ENCODE measurements at places on chromosomes 16 and 17.
A peak's percentile ranks its signal among the peaks of the same experiment; 100 is the strongest.

- DNase-seq: no peak
These were observed 17.9 kb downstream of the NDUFAB1 start for GRCh38 chr16:23578101-23578830.

GRCh38 chr16:49773534-49774475, 82.1 kb downstream of the ZNF423 start:
- no peak for DNase-seq

DNA sequence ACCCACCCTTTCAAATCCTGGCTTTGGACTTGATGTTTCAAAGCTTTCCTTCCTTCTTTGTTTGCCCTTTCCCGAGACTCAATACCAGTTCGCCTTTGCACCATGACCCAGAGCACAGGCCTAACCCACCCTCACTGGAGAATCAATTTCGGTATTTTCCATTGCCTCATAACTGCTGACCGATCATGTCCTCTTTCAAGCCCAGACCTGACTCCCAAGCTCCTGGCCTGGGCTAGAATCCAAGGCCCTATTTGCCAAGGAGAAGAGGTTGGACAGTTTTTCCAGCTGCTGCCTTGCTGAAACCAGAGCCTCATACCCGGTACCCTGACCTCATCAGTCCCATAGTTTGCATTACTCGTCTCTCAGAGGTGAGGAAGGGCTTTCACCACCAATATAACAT, 35.3 kb upstream of the HELZ start:
- no peak for DNase-seq

DNA sequence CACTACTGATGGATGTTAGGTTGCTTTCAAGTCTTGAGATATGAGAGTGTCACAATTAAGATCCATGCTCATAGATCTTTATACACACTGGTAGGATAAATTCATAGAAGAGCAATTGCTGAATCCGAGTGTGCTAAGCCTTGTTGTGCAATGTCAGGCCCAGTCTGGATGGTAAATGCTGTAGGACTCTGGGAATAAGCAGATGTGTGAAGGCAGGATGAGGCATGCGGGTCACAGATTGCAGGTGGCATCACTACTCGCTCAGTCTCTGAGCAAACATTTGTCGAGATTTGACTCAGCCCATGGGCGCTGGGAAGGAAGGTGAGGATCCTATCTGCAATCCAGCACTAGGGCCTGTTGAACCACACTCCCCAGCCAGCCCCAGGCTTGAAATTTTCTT, 40.7 kb downstream of the TMEM186 start:
- no peak for DNase-seq

- DNase-seq: no peak
These were observed 230.5 kb downstream of the SEC14L1 start for GRCh38 chr17:77371117-77371887.

GRCh38 chr17:8693328-8693727, 51.3 kb downstream of the CCDC42 start:
- no peak for DNase-seq

- no peak for DNase-seq
These were observed 134.5 kb downstream of the RAB11FIP4 start for GRCh38 chr17:31525801-31526549.

- no peak for DNase-seq
These were observed 7.4 kb upstream of the IL17C start for GRCh38 chr16:88630941-88631340.

DNA sequence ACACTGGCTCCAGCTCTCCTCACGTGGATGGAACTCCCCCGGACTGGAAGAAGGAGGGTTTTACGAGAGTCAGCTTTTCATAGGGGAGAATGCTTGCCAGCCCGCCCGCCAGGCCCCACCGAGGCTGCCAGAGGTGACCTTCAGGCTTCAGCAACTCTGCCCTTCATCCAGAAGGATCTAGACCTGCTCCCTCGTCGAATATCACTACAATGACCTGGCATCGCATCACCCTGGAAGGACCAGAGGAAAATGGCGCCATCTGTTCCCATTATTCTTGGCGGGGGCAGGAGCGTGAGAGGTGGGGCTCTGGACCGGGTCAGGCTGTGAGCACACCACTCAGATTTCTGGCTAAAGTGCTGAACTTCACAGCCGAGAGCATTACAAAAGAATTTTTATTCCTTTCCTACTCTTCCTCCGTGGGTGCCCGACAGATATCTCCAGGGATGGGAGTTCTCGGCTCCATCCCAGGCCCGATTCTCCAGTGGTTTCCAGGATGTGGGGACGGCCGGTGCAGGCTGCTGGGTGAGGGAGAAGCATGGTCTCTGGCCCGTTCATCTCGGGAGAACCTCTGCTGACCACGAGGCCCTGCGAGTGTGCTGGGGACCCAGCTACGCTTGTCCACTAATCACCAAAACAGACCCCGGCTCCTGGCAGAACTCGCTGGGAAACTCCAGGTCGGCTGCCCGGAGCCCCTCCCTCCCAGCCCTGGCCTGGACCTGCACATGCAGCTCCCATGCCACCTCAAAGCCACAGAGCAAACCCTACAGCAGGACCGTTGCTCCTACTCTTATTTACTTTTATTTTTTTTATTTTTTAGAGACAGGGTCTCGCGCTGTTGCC, 36.8 kb upstream of the ZNF469 start:
- no peak for DNase-seq

GRCh38 chr17:80455336-80455710, 21.1 kb downstream of the NPTX1 start:
- no peak for DNase-seq

DNA sequence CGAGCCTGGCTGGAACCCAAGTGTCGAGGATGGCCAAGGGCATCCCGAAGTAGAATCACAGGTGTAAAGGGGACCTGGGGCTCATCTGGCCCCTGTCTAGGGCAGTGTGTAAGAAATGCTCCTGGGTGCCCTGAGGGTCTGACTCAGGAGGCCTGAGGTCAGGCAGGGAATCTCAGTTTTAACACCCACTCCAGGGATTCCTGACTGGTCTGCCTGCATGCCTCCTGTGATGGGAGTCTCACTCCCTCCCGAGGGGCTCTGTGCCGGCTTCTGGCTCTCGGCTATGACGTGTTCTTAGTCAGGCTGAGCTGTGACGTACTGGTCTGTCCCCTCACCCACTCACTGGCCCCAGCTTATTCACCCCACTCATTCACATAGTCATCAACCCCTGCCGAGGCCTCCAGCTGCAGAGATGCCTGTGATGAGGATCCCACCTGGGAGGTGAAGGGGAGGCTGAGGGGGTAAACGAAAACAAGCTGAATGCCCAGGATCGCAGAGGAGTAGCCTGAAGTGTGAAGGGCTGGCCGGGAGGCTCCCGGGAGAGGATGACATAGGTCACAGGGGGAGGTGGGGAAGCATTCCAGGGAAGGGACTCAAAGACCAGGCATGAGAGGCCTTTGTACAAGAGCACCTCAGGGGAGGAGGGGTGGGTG, 23.8 kb downstream of the FAM83G start:
- peak; percentile 44 for DNase-seq

- DNase-seq: no peak
These were observed 16.1 kb upstream of the UBTF start for GRCh38 chr17:44235583-44235936.

DNA sequence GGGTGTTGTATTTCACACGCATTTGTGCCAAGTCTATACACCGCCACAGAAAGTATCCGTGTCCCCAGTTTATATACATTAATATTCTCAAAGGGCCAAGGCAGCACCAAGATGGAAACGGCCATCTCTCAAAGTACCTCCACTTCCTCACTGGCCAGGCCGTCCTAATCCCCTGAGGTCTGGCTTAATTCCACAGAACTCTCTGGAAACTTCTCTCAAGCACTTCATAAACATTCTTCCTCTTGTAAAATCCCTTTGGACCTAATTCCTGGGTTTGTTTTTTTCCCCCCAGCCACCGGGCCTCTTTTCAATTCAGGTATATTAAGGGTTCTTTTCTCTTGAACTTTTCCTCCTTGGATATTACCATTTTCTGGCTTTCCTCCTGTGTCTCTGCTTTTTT, 5.1 kb upstream of the ERN1 start:
- no peak for DNase-seq

GRCh38 chr17:31696184-31696602, 162.9 kb downstream of the COPRS start:
- peak; percentile 77 for DNase-seq

GRCh38 chr17:27466743-27467375, 10.6 kb downstream of the KSR1 start:
- no peak for DNase-seq

DNA sequence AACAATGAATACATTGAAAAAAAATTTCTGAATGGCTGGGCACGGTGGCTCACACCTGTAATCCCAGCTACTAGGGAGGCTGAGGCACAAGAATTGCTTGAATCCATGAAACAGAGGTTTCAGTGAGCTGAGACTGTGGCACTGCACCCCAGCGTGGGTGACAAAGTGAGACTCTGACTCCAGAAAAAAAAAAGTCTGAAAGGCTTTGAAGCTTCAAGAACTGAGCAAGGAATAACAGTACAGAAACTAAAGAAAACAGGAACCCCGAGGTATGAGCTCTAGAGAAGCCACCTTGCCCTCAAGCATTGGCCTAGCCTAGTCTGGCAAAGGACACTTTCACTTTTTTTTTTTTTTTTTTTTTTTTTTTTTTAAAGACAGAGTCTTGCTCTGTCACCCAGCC, 45.0 kb downstream of the TEX2 start:
- no peak for DNase-seq

- DNase-seq: no peak
These were observed 36.0 kb downstream of the NKD1 start for GRCh38 chr16:50584033-50584722.

DNA sequence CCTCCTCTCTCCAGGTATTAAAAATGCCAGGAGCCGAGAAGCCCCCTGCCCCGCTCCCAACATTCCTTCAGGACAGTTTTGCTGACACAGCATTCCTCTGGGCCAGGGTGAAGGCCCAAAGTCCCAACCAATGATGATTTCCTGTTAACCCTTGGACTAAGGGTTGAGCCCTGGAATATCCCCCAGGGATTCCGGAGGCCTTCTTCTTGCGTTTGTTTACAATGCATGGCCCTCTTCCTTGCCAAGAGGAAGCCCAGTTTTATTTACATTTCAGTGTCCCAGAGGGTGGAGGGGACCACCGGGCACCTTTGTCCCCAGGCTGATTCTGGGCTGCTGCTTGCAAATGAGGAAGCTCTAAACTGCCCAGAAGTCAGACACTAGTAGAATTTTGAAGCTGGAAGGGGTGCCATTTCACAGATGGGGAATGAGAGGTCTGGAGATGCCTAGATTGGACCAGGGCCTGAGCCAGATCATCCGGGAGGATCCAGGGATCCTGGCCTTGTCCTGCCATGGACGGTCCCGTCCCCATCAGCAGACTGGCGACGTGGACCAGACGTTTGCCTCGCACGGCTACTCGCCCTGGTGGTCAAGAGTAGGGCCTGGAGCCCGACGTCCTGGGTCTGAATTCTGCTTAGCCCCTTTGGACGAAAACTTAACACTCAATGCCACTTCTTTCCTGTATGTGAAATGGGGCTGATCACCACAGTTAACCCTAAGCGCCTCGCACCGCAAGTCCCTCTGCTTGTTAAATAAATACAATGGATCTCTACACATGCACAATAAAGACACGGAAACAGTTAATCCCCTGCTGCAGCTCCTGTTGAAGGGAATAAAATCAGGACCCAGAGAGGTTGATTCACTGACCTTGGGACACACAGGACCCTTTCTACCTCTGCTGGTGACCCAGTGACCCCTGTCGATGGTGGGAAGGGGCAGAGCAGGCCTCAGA, 55.6 kb upstream of the CIBAR2 start:
- DNase-seq: no peak

DNA sequence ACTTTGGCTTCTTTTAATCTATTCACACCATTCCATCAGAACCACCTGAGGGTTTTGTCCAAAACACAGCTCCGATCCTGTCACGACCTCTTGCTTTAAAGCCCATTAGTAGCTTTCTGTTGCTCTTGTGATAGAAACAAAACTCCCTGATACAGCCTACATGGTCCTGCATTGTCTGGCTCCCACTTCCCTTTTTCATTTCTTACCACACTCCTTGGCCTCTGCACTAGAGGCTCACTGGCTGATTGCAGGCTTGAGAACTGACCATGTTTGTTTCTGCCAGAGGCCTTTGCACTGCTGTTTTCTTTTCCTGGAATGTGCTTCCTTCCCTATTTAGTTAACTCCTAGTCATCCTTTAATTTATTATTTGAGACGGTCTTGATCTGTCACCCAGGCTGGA, 23.7 kb downstream of the IST1 start:
- no peak for DNase-seq

GRCh38 chr16:5793556-5793955, 696.0 kb upstream of the EEF2KMT start:
- DNase-seq: no peak

All from T1000 (cell line).